ENCODE measurements at places on chromosomes 3 and 15.

GRCh38 chr3:190883973-190884832 lies 21.7 kb upstream of the GMNC start:
- peak; percentile 63 for DNase-seq

GRCh38 chr3:107206945-107207344 lies 170.3 kb upstream of the CCDC54 start:
- DNase-seq, result no peak

GRCh38 chr3:115550285-115550761 lies 73.0 kb upstream of the GAP43 start:
- DNase-seq, result no peak

DNA sequence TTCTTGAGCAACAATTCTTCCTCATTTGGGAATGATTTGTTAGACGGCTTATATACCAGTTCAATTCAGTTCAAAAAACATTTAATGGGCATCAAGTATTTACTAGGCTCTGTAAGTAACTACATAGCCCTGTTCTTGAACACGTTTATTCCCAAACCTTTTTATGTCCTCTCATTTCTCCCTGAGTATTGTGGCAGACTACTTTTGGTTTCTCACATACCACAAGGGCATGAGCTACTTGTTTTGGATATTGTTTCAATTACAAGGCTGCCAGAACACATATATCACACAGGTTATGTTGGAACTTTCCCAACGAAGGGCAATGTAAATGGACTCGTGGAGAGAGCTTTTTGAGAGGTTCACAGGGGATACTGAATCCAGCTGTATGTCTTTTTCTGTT lies 363.8 kb upstream of the NAALADL2 start:
- DNase-seq, result no peak

DNA sequence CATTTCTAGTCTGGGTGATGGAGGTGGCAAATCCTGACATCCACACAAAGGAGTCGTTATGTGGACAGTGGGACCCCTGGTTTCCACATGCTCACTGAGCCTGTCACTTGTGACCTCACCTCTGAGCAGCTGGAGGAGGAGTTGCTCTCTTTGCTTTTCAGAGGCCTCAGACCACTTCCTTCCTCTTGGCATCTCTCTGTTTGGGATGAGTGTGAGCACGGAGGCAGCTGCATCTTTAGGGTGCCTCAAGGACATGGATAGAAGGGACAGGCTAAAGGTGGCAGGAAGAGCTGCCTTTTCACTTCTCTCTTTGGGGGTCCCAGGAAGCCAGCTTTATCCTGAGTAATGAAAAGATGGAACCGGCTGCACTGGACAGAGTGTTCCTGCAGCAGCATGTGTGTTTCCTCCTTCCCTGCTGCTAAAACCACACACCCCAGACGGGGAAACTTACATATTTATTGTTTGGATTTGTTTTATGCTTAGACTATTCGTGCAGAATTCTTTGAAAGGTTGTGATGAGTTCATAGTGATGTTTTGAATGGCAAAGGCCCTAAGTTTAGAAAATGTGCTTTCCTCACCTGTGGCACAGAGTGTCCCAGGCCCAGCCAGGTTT lies 31.8 kb downstream of the GPR171 start:
- no peak for DNase-seq

Data from NCI-H1694 treated with DMSO at 0.1 percent for 48 hours (cell line).